ENCODE measurements at places on chromosomes 5 and 9.

- no peak for DNase-seq
Observed at GRCh38 chr5:126587551-126588390, 7.2 kb downstream of the ALDH7A1 start.

DNA sequence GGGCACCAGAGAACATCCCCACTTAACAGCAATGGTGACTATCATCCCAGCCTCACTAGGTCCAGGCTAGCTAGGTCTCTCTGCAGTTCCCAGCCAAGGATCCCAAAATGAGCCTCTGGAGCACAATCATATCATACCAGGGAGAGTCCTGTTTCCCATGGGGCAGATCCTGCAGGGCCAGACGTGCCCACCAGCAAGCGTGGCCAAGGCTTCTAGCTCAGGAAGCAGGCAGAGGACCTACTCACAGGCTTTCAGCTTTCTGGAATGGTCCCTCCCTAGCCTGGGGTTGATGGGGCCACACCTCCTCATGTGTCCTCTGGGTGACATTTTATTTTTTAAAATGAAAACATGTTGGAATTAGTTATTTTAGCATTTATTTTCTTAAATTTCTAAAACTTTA, 45.7 kb upstream of the PITX1 start:
- no peak for DNase-seq

GRCh38 chr5:125695996-125696655, 727.1 kb upstream of the GRAMD2B start:
- no peak for DNase-seq

- DNase-seq = no peak
Observed at GRCh38 chr5:14767053-14767452, 102.5 kb downstream of the OTULIN start.

DNA sequence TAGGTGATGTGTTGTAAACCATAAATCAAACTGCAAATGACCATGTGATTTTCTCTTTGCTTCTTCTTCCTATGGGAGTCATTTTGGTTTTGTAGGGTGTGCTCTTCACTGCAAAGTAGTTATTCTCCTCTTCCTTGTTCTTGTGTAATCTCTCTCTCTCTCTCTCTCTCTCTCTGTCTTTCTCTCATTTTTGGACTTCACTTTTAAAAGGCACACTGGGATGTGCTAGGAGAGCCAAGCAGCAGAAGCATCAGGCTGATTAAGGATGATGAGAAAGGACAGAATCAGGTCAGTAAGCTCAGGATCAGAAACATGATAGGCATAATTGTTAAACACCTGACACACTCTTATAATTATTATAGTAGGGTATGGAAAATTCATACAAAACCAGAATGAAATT, 505.3 kb upstream of the ZNF608 start:
- DNase-seq = no peak

- DNase-seq = no peak
Observed at GRCh38 chr5:95988877-95989276, 27.2 kb upstream of the ELL2 start.

DNA sequence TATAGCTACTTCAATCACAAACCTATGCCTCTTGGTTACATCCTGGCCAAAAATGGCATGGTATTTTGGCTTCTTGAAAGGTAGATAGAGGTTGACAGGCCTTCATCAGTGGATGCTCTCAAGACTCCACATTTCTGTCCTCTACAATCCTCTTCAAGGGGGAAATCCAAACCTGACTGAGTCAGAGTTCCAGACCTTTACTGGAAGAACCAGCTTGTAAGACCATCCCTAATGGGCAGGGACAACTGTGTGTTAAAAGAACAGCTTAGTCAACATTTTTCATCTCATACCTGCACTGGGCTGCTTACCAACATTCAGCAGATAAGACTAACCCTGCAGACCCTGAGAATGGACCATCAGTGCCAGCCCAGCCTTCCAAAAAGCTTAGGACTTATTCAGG, 155.7 kb downstream of the CDK5RAP2 start:
- DNase-seq = no peak

GRCh38 chr5:38381361-38381760, 123.0 kb downstream of the EGFLAM start:
- no peak for DNase-seq

- DNase-seq = peak; percentile 29
Observed at GRCh38 chr5:116573702-116574366, 789 bp downstream of the SEMA6A start.

GRCh38 chr9:88143179-88143578, 4.9 kb upstream of the SPATA31C2 start:
- no peak for DNase-seq

GRCh38 chr9:96567203-96567700, 52.4 kb downstream of the CDC14B start:
- DNase-seq = peak; percentile 8

GRCh38 chr5:39539470-39539869, 114.7 kb upstream of the DAB2 start:
- no peak for DNase-seq

- DNase-seq = no peak
Observed at GRCh38 chr9:122923947-122924346, 7.4 kb downstream of the ZBTB26 start.

- peak; percentile 57 for DNase-seq
Observed at GRCh38 chr5:71533615-71534014, 53.5 kb upstream of the MCCC2 start.
